ENCODE measurements at places on chromosomes 4 and X. TPM values are rescaled to one million over a fixed set of nuclear protein-coding genes. Genes with fewer than 3 reads are reported as not detected.

STAG2 gene
- total RNA-seq = 168 TPM

SHROOM2 gene
- total RNA-seq = 5.8 TPM

ERAS gene
- total RNA-seq = not detected

SYAP1 gene
- 29.9 TPM for total RNA-seq

MGAT4D gene
- not detected for total RNA-seq

GRCh38 chrX:47723083-47723482 is 64.1 kb upstream of the UXT start:
- no peak for DNase-seq

DNA sequence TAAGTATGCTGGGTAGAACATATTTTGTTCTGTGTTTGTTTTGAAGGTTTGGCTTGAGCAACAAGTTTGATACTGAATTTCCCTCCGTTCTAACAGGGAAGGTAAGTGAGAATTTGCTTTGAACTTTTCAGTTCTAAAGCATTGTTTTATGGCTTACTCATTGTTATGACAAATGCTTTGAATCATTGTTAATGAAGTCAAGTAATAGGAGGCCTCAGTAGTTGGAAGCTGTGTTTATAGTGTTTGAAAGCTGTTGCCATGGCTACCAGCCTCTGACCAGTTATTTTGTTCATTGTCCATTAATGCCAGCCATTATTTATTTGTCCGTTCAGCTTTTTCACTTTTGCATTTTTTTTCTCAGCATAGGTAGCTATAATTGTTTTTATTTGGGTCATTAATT is 14.4 kb downstream of the CHIC1 start:
- DNase-seq = no peak

GRCh38 chr4:181271116-181271640 is 972.0 kb upstream of the TENM3 start:
- DNase-seq = no peak

DNA sequence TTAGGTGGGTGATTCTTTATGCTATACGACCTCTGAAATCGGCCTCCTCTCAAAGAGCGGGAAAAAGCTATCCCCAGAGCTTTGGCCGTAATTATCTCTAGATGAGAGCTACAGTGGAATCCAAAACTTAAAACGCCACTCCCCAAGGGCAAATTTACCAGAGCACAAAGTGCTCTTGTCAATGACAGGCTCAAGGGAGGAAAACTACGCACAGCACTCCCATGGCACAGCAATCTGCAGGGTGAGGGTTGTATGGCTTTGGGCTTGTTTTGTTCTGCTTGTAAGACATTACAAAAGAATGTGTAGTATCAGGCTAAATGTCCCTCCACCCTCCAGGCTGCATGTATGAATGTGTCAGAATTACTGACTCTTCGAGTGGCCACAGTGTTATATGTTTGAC is 44.0 kb downstream of the ARHGEF6 start:
- no peak for DNase-seq

- no peak for DNase-seq
These were observed 82.8 kb upstream of the NAP1L5 start for GRCh38 chr4:88780389-88780788.

DNA sequence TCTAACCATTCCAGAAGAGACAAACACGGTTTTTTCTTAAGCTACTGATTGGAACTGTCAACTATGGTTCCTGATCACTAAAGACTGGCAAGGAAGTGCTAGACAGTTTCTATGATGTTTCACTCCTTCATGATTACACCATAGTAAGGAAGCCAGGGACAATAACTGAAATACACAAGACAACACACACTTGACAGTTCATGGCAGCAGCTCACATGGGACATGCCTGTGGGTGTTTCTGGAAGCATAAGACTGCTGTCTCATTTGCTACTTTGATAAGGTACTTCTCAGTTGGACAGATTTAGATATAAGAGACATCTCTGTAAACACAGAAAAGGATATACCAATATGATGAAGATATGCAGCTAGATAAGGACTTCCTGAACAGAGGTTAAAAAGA is 8.3 kb upstream of the IRAK1 start:
- no peak for DNase-seq

GRCh38 chr4:54495091-54495490 is 162.7 kb upstream of the KIT start:
- no peak for DNase-seq

All from urinary bladder (tissue), 4 donors.